ENCODE measurements at places on chromosomes 13 and 19. TPM values are rescaled to one million over a fixed set of nuclear protein-coding genes. Genes with fewer than 3 reads are reported as not detected.

- H3K36me3 ChIP-seq, result peaks cover 18% of the 10 kb centered on the region
- H3K4me1 ChIP-seq, result peaks cover 73% of the 10 kb centered on the region
- no peak for DNase-seq
- no peak overlapping the region for H3K4me3 ChIP-seq
Observed at GRCh38 chr13:95276037-95276505, 25.2 kb downstream of the ABCC4 start.

GRCh38 chr19:23378948-23379347 is 16.3 kb downstream of the ZNF91 start:
- no peaks in the 10 kb centered on the region for H3K4me1 ChIP-seq
- H3K27me3 ChIP-seq, result no peaks in the 10 kb centered on the region
- H3K4me3 ChIP-seq, result no peak overlapping the region
- DNase-seq, result no peak

Gene R3HDM4
- total RNA-seq, result 48.1 TPM

Gene KLK3
- not detected for total RNA-seq

- no peak for DNase-seq
- H3K27ac ChIP-seq, result no peak overlapping the region
- peaks cover 5% of the 10 kb centered on the region for H3K27me3 ChIP-seq
- no peak overlapping the region for H3K4me3 ChIP-seq
Observed at GRCh38 chr13:110628477-110628793, 13.1 kb downstream of the NAXD start.

DNA sequence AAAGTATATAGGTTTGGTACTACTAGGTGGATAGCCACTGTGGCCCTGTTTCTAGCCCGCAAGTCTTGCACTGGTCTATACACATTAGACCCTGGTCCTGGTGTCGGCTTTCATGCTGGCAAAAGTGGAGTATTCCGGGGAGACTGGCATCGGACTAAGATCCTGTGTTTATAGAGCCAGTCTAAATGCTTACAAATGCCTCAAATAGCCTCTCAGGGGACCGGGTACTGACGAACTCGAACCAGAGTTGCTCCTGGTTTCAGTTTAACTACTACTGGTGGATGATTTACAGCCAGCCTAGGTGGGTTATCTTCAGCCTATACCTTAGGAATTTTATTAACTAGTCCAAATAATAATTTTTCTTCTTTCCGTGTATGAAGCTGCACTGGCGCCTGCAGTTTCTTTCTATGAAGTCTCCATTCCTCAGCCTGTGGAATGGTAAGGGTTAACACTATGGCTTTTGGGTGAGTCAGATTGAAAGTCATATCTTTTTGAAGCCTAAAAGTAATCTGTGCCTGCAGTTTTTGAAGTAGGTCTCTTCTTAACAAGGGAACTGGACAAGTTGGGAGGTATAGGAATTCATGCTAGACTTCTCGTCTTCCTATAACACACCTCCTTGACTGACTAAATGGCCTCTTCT is 51.3 kb downstream of the OR10H4 start:
- peaks cover 4% of the 10 kb centered on the region for H3K27me3 ChIP-seq
- H3K4me3 ChIP-seq, result no peak overlapping the region
- H3K27ac ChIP-seq, result no peak overlapping the region
- H3K4me1 ChIP-seq, result peaks cover 23% of the 10 kb centered on the region
- no peak for DNase-seq

DNA sequence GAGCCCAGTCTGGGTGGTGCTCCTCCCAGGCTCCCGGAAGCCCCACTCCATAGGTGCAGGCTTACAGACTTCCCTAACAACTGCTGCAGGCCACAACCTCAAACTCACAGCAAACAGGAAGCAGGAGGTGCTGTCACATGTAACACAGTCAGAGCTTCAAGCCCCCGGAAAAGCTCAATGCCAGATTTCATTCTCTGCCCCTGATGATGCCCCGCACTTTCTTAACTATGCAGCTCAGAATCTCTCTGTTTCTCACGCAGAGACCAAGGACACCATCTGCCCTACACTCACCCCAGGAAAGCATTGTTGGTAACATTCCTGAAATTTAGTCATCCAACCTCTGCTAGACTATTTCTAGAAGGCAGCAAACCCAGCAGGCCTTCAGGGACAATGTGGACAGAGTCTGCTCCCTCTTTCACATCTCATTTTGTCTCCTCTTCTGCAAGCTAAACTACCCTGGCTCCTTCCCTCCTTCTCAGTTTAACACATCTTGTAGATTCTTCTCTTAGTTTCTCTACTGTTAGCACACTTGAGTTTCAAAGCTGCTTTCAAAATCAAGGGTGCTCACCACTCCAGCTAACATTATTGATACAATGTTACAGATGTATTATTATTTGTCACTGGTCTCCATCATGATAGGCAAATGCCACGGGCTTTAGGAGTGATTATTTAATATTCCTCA is 162.5 kb downstream of the KCTD12 start:
- DNase-seq, result peak; percentile 86
- no peak overlapping the region for H3K27ac ChIP-seq
- H3K27me3 ChIP-seq, result no peaks in the 10 kb centered on the region
- H3K36me3 ChIP-seq, result no peaks in the 10 kb centered on the region
- H3K4me3 ChIP-seq, result no peak overlapping the region
- H3K4me1 ChIP-seq, result no peaks in the 10 kb centered on the region

All from HFFc6 (cell line).